Karpas-422 (cell line): ENCODE measurements at places on chromosomes 7 and 10. TPM values are rescaled to one million over a fixed set of nuclear protein-coding genes. Genes with fewer than 3 reads are reported as not detected.
A peak's percentile ranks its signal among the peaks of the same experiment; 100 is the strongest.

GRCh38 chr7:102473271-102473991 lies 5.3 kb downstream of the POLR2J start:
- DNase-seq, result no peak

TMEM270 gene
- total RNA-seq, result not detected in 2 replicates

ATP6V0A4 gene
- not detected in 2 replicates for total RNA-seq

PDZD7 gene
- 2.6 and 3.0 TPM in 2 replicates for total RNA-seq

LRGUK gene
- total RNA-seq, result 1.7 and 1.9 TPM in 2 replicates

DNA sequence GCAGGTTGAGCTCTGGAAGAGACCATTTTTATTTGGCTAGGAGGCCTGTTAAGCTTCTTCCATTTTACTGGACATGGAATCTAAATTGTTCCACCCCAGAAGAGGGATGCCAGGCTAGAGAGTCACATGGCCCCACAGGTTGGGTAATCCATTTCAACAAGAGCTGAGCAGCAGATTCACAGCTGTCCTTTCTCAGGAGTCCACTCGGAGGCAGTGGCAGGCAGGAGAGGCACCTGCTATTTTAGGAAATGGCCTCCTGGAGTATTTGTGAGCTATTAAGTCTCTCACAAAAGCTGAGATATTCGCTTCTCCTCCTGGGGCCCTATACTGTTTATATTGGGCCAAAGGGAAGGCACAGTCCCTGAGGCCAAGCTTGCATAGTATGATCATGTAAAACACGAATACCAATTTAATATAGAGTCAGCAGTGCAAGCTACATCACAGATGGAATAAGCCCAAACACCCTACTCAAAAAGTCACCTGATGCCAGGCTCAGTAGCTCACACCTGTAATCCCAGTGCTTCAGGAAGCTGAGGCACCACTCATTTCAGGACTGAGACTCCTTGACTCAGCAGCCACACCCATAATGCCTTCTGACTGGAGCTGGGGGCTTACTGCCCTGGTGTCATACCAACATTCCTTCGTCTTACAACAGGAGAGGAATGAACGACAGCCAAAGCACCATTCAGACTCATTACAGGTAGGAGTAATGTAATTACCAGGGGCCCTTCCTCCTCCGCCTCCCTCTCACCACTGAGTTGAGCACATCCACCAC lies 124.1 kb downstream of the LMBR1 start:
- DNase-seq, result no peak

DNA sequence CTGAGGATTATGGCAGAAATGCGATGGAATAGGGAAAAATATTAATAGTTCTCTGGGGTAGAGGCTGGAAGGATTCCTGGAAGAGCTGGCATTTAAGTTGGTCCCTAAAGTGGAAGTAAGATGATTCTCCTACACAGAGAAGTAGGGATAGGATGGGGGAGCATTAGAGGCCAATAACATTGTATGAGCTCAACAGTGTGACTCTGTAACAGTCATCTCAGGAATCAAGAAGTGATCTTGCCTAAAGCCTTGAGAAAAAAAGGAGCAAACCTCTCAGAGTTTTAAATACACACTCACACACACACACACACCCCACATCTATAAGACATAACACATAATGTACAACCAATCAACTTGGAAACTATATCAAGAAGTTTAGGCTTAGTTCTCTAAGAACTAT lies 117.7 kb upstream of the CDK1 start:
- no peak for DNase-seq

DNA sequence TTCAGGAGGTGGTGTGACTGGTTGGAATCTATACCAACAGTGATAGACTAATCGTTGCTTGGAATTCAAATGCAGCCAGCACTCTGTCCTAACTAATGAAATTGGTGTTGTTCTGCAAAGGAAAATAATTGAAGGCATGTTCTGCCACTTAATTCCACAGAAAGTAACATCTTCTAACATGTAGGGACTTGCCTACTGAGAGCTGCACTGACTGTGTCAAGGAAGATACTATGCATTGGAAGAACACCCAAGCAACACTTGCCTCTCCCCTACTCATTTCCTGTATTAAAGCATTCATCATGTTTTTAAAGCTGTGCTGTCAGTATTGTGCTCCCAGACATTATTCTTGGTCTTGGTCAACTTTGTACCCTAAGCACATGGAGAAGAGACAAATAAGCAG lies 2.7 kb upstream of the CYP3A7 start:
- DNase-seq, result no peak

GRCh38 chr7:5699467-5700384 lies 81.7 kb downstream of the RNF216 start:
- DNase-seq, result peak; percentile 91
